ENCODE measurements at places on chromosomes 2 and 18.
A peak's percentile ranks its signal among the peaks of the same experiment; 100 is the strongest.

DNA sequence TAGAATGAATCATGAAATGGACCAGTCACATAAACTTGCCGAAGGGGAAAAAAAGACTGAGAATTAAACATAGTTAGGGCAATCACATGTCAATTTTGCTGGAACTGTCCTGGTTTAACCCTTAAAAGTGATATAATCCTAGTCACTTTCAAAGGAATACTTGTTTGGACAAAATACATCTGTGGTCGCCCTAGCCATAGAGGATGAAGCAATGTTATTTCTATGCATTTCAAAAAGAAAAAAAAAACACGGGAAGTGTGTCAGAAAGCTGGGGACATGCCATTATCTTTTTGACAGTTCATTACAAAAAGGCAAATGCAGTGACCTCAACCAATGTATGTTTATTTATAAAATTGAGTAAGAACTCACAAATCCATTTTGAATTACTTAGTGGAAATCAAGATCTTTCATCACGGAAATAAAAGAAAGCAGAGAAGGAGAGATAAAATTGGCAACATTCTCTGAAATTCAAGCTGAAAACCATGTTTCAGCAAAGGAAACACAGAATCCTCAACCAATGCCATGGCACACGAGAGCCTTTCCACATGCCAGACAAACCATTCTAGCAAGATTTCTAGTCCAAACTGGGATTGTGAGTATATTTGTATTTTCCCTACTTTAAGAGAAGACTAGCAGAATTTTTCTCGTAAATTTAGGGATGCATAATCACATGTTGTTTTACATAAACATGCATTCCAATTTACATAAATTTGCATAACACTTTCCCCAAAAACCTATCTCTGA lies 854.3 kb upstream of the ACVR2A start:
- DNase-seq = peak; percentile 61

DNA sequence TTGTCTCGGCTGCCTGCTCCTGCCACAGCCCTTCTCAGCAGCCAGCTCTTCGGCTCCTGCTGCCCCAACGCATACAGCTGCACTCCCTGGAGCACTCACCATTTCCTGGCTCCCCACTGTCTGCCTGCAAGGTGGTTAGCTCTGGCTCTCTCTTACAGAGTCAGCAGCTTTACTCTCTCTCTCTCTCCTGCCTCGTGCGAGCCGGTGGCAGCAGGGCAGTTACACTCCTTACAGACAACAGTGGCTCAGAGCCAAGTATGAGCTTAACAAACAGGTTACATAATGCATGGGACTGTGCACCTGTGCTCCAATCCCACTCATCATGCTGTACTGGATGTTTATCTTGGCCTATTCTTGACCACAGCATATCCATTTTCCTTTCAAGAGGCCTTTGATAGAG lies 47.4 kb upstream of the DNAJC10 start:
- DNase-seq = no peak

- DNase-seq = no peak
Observed at GRCh38 chr2:234821946-234822475, 129.8 kb upstream of the SH3BP4 start.

- DNase-seq = no peak
Observed at GRCh38 chr18:79789091-79789891, 8.4 kb upstream of the KCNG2 start.

- DNase-seq = no peak
Observed at GRCh38 chr2:224986477-224986876, 55.8 kb downstream of the DOCK10 start.

GRCh38 chr2:84878459-84878858 lies 2.4 kb downstream of the TRABD2A start:
- no peak for DNase-seq

DNA sequence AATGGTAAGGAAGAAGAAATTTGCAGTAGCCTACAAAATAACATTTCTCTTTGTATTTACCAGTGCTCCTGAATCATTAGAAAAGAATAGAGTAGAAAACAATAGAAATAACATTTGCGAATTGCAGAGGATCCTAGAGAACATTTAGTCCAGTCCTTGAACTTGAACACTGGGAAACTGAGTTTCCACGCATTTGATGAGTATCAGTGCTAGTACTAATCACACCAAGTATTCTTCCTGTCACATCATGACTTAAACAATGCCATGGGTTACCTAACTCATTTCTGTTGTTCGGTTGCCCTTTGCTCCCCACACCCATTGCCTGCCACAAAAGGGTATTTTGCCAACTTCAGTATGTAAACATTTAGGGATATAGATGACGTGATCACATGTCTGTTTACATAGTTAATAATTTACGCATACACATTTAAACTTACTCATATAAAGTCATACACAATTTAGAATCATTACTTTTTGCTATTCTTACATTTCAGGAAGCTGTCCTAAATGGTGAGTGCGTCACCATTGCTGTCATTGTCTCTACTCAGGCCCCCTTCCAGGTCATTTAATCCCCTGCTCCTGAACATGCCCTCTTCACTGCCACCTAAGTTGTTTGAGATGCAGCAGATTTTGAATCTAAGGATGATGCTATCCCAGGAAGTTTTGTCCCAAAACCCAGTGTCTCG lies 42.3 kb downstream of the CRIM1 start:
- no peak for DNase-seq

DNA sequence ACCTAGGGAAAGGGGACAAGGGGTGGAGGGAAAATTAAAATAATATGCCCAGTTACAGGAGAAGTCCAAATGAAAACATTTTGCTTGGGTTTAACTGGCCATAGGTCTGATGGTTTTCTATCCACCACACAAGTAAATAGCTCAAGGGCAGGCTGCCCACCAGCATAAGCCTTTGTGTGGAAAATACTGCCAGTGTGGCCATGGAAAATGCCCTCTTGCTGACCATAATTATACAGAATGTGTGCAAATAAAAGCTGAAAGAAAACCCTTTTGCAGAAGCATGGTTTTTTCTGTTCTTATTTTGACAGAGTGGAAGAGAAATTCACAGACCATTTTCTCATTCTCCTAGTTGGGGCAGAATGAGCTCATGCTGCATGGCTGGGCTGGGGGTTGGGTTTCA lies 111.3 kb upstream of the SIX2 start:
- DNase-seq = peak; percentile 32

GRCh38 chr2:50594233-50594632 lies 437.7 kb downstream of the NRXN1 start:
- no peak for DNase-seq

GRCh38 chr2:113181258-113182051 lies 7.7 kb downstream of the PSD4 start:
- DNase-seq = no peak

DNA sequence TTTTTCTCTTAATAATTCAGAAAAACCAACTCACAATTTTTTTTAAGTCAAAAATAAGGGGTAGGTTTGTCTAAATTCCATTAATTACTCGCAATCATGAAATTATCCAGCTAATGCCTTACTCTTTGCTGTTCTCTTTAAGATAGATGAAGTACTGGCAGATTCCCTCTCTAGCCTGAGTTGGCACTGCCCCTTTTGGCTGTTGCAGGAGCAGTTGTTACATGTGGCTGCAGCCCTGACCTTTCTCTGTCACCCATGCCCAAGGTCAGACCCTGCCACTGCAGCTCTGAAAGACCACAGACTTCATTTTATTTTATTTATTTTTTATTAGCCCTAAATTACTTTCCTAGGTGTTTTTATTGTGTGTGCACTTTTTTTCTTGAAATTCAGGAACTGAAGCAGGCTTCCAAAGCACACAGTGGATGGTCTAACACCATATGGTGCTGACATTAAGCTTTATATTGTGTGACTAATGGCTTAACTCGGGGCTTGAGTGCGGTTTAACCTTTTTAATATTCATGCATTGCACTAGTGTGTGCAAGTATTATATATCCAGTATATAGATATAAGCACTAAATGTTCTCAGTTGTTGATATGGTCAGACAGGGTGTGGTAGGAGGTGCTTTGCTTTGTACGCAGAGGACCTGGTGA lies 313.0 kb downstream of the CDH2 start:
- DNase-seq = no peak

DNA sequence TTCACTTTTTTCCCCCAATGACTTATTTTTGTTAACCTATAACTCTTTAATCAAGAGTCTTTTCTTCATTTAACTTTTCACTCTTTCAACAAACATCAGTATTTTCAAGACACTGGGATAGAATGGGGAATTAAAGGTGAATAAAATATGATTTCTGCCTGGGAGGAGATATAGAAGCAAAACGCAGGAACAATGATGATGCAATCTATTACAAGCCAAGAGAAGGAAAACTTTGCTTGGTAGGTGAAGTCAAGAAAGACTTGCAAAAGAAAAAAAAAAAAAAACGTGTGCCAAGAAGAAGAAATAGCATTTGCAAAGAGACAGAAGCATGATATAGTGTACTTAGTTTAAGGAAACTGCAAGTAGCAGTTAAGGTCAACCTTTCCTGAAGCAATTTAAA lies 207.3 kb upstream of the KCNH7 start:
- DNase-seq = no peak

- no peak for DNase-seq
Observed at GRCh38 chr18:63145166-63145850, 174.3 kb downstream of the BCL2 start.

DNA sequence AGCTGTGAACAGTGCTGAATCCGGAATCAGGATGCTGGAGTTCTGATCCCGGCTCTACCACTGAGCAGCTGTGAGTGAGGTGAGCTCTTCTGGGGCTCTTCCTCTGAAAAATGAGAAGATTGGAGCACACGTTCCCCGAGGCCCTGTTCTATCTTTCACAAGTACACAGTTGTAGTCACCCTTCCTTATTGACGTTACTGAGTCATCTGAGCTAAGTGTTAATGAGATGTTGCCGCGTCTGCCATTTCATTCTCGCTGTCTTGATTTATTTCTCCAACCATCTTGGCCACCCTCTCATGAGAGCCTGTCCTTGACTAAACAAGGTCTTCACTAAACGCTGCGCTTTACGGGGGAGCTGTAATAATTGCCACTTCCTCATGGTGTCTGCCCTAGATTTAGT lies 31.9 kb upstream of the EFR3B start:
- DNase-seq = no peak

All from fibroblast of skin of back (primary cell).